ENCODE measurements at places on chromosomes 3 and 15. TPM values are rescaled to one million over a fixed set of nuclear protein-coding genes. Genes with fewer than 3 reads are reported as not detected.

The DAPK2 gene
- total RNA-seq = 0.36 TPM

The GHSR gene
- total RNA-seq = not detected

The PTPN9 gene
- total RNA-seq = 24.0 TPM

The ITPKA gene
- 0.49 TPM for total RNA-seq

The FBXL2 gene
- 8.3 TPM for total RNA-seq

The FSIP1 gene
- total RNA-seq = 0.97 TPM

The DUOXA2 gene
- total RNA-seq = not detected

The NMNAT3 gene
- not detected for total RNA-seq

The TGM4 gene
- not detected for total RNA-seq

The BAHD1 gene
- 16.2 TPM for total RNA-seq

The SRGAP3 gene
- 0.36 TPM for total RNA-seq

The GRAMD2A gene
- not detected for total RNA-seq

The RASL12 gene
- 3.1 TPM for total RNA-seq

The ST8SIA2 gene
- not detected for total RNA-seq

The SERINC4 gene
- not detected for total RNA-seq

The CRABP1 gene
- total RNA-seq = not detected

The CHDH gene
- under 0.01 TPM for total RNA-seq

The GABRR3 gene
- not detected for total RNA-seq

The PPP1R14D gene
- total RNA-seq = not detected

The TPRA1 gene
- 63.5 TPM for total RNA-seq

The GXYLT2 gene
- total RNA-seq = 43.3 TPM

The MYNN gene
- 9.9 TPM for total RNA-seq

The RPL15 gene
- total RNA-seq = 3,193 TPM

The C3orf20 gene
- not detected for total RNA-seq

The INKA1 gene
- total RNA-seq = 3.6 TPM

The ACTL6A gene
- total RNA-seq = 34.8 TPM

The DBR1 gene
- total RNA-seq = 9.7 TPM

The SLC26A6 gene
- total RNA-seq = 40.6 TPM

The PATL2 gene
- not detected for total RNA-seq

The HTR3E gene
- total RNA-seq = not detected

The USP50 gene
- not detected for total RNA-seq

The CX3CR1 gene
- total RNA-seq = not detected

The DTX3L gene
- 10.3 TPM for total RNA-seq

The FOXB1 gene
- not detected for total RNA-seq

The CLRN1 gene
- total RNA-seq = not detected

The ALG1L2 gene
- not detected for total RNA-seq

The SLC51A gene
- total RNA-seq = not detected

The HPS3 gene
- 9.2 TPM for total RNA-seq

The GRM7 gene
- total RNA-seq = not detected

The CPNE4 gene
- not detected for total RNA-seq

The MEGF11 gene
- not detected for total RNA-seq

The TOP2B gene
- total RNA-seq = 53.1 TPM

The SIN3A gene
- 27.6 TPM for total RNA-seq

The SLC2A2 gene
- total RNA-seq = not detected

The TNFAIP8L3 gene
- 3.8 TPM for total RNA-seq

The SPTBN5 gene
- total RNA-seq = 0.16 TPM

The CYP1A2 gene
- not detected for total RNA-seq

The TMEM108 gene
- 0.81 TPM for total RNA-seq

The RBPMS2 gene
- total RNA-seq = under 0.01 TPM

The AGBL1 gene
- not detected for total RNA-seq

The COL6A6 gene
- total RNA-seq = 0.18 TPM

The SCAPER gene
- 6.9 TPM for total RNA-seq

The TOPBP1 gene
- 21.4 TPM for total RNA-seq

The TMCO5A gene
- not detected for total RNA-seq

The CACNA1D gene
- total RNA-seq = not detected

The NANOGP8 gene
- total RNA-seq = not detected

The FSTL1 gene
- total RNA-seq = 1,234 TPM

The GOLGA8O gene
- total RNA-seq = 0.18 TPM

The GOLGA6A gene
- total RNA-seq = not detected

Measured in cardiac atrium fibroblast (primary cell).